T-helper 1 cell treated with Interleukin-12 subunit alpha and Interleukin-12 subunit beta and Interleukin-4 antibody, amounts not matched to agents 30 ng/mL and 1 ng/mL, for 36 hours (primary cell): ENCODE measurements at places on chromosomes 6 and 20. TPM values are rescaled to one million over a fixed set of nuclear protein-coding genes. Genes with fewer than 3 reads are reported as not detected.

Gene CGAS
- 52.5 and 56.2 TPM in 2 replicates for total RNA-seq

Gene NKX2-2
- total RNA-seq: not detected in 2 replicates

Gene SPATA25
- 0.49 and 0.76 TPM in 2 replicates for total RNA-seq

Gene GSTA4
- total RNA-seq: 3.7 and 4.8 TPM in 2 replicates

Gene EYS
- not detected in 2 replicates for total RNA-seq

Gene UNC5CL
- 1.7 and 2.1 TPM in 2 replicates for total RNA-seq

Gene EPB41L1
- not detected in 2 replicates for total RNA-seq

Gene RFX6
- not detected in 2 replicates for total RNA-seq

Gene SLC12A5
- 0.49 and 0.88 TPM in 2 replicates for total RNA-seq

Gene ANGPT4
- total RNA-seq: not detected in 2 replicates

Gene CLIC5
- 4.3 and 4.4 TPM in 2 replicates for total RNA-seq

Gene TENT5A
- total RNA-seq: 0.78 and 0.88 TPM in 2 replicates

Gene PAK5
- not detected in 2 replicates for total RNA-seq

Gene COL21A1
- total RNA-seq: not detected in 2 replicates

Gene ACTL10
- total RNA-seq: 3.1 and 3.6 TPM in 2 replicates

Gene DUSP15
- not detected in 2 replicates for total RNA-seq

Gene MAFB
- total RNA-seq: 0.12 and 0.17 TPM in 2 replicates

Gene SOX18
- total RNA-seq: 1.8 and 2.2 TPM in 2 replicates

Gene RAET1G
- not detected in 2 replicates for total RNA-seq

Gene EFCAB8
- total RNA-seq: 0.73 and 0.96 TPM in 2 replicates

Gene B3GALT4
- total RNA-seq: 17.1 and 19.7 TPM in 2 replicates

Gene GLYATL3
- not detected in 2 replicates for total RNA-seq

Gene DEFB128
- total RNA-seq: not detected in 2 replicates

Gene DTD1
- total RNA-seq: 20.1 and 22.7 TPM in 2 replicates

Gene FLRT3
- not detected in 2 replicates for total RNA-seq

Gene SIRPD
- 0.29 and 0.39 TPM in 2 replicates for total RNA-seq

Gene BIRC7
- total RNA-seq: not detected in 2 replicates

Gene KCNK16
- total RNA-seq: not detected in 2 replicates

Gene GID8
- 34.2 and 37.0 TPM in 2 replicates for total RNA-seq

Gene RIPPLY2
- not detected in 2 replicates for total RNA-seq

Gene PLEKHG1
- 0.54 and 1.2 TPM in 2 replicates for total RNA-seq

Gene FANCE
- 12.0 and 13.0 TPM in 2 replicates for total RNA-seq

Gene BFSP1
- total RNA-seq: 3.3 TPM in 2 replicates

Gene HSPA12B
- not detected in 2 replicates for total RNA-seq

Gene SMOC2
- not detected in 2 replicates for total RNA-seq

Gene DYNLT2
- 2.0 and 2.5 TPM in 2 replicates for total RNA-seq

Gene PTPRT
- total RNA-seq: not detected in 2 replicates

Gene BAG2
- total RNA-seq: 8.4 and 8.8 TPM in 2 replicates

Gene MUC22
- total RNA-seq: not detected in 2 replicates

Gene DAAM2
- not detected in 2 replicates for total RNA-seq

Gene MMP24
- 0.10 and 0.12 TPM in 2 replicates for total RNA-seq

Gene SASH1
- total RNA-seq: 1.5 and 1.6 TPM in 2 replicates

Gene PPP1R16B
- 102 and 104 TPM in 2 replicates for total RNA-seq

Gene GCNT2
- total RNA-seq: 5.8 and 6.4 TPM in 2 replicates

Gene EPPIN
- total RNA-seq: not detected in 2 replicates

Gene TRIM39
- total RNA-seq: 11.3 and 13.9 TPM in 2 replicates

Gene ASIP
- total RNA-seq: not detected in 2 replicates

Gene BCAS4
- 7.2 and 7.6 TPM in 2 replicates for total RNA-seq

Gene TP53TG5
- total RNA-seq: not detected in 2 replicates
